Activated CD8-positive, alpha-beta T cell treated with anti-CD3 and anti-CD28 coated beads, Interleukin-2, amount 10 ng/mL, durations not matched to agents 7 days and 5 days (primary cell): ENCODE measurements at places on chromosomes 5 and 9. TPM values are rescaled to one million over a fixed set of nuclear protein-coding genes. Genes with fewer than 3 reads are reported as not detected.
A peak's percentile ranks its signal among the peaks of the same experiment; 100 is the strongest.

DNA sequence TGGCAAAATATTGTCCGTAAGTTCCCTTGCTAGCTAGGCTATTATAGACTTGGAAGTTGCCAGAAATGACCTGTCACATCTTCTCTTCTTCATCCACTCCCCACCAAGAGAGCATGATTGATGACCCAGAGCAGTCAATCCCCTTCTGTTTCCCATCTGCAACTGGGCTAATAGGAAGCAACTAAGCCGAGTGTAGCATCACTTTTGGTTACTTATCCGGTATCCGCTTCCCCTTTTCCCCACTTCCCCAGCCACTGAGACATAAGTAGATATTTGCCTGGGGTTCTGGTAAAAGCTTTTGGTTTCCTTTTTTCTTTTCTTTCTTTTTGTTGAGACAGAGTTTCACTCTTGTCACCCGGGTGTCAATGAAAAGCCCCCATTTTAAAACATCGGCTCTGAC lies 29.4 kb upstream of the LIFR start:
- no peak for DNase-seq
- peaks cover 12% of the 10 kb centered on the region for H3K27me3 ChIP-seq
- H3K36me3 ChIP-seq, result no peaks in the 10 kb centered on the region
- no peaks in the 10 kb centered on the region for H3K4me1 ChIP-seq
- H3K27ac ChIP-seq, result no peak overlapping the region

The PCDHB2 gene
- total RNA-seq, result not detected

The PCDHGA2 gene
- not detected for total RNA-seq

- peak overlapping the region; percentile 83 for H3K4me3 ChIP-seq
- peaks cover 43% of the 10 kb centered on the region for H3K36me3 ChIP-seq
- peak overlapping the region; percentile 94 for H3K27ac ChIP-seq
- no peak for DNase-seq
- H3K4me1 ChIP-seq, result peaks cover 47% of the 10 kb centered on the region
These were observed 1.5 kb downstream of the CDC42SE2 start for GRCh38 chr5:131265311-131265803.

DNA sequence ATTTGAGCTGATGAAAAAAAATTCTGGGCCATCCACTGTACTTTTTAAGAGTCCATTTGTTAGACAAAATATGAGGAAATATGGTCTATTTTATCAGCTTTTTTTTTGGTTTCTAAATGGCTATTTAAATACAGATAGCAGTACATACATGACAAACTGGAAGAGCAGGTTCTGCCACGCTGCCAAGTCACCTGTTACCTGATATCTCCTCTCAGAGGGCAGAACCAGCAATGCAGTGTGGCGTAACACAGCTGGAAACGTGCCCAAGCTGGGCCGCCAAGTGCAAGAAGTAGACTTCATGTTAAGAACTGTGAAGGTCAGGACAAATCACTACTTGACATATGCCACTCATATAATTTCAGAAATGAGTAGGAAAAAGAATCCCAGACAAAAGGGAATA lies 8.1 kb downstream of the MCIDAS start:
- peaks cover 24% of the 10 kb centered on the region for H3K4me1 ChIP-seq
- no peak overlapping the region for H3K4me3 ChIP-seq
- peaks cover 57% of the 10 kb centered on the region for H3K27me3 ChIP-seq

The SPAG8 gene
- 1.3 TPM for total RNA-seq

The SHC3 gene
- total RNA-seq, result not detected

DNA sequence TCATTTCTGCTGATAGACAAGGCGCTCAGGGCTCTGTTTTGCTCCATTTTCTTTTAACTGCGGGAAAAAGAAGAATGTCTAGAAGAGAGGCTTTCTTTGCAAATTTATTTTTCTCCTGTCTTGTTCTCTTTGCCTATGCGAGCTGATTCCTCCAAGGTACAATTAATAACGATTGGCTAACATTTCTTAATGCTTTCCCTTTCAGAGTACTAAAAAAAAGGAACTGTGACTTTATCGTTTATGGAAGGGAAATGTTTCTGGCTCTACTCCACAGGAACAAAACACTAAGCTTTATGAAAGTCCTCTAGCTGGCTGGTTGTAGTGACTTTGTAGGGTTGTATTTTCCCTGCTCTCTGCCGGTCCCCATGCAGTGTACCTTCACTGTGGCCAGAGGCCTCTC lies 11.7 kb downstream of the NSG2 start:
- H3K4me1 ChIP-seq, result no peaks in the 10 kb centered on the region
- H3K4me3 ChIP-seq, result no peak overlapping the region
- no peak overlapping the region for H3K27ac ChIP-seq

The NIPAL4 gene
- not detected for total RNA-seq

DNA sequence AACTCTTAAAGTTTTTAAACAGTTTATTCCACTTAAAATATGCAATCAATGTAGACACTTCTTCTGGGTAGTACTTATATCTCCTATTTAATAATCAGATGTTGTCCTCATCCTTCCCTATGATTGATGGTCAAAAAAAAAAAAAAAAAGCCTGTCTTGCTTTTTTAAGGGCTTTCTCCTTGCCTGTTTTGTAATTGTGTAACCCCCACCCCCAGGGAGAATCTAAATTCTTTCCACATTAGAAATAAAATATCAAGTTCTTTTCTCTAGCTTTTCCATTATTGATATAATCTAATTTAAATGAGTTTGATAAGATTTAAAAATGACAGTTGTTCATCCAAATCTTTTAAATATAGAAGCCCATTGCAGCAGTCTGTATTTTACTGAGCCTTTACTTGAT lies 119.7 kb downstream of the CHSY3 start:
- no peaks in the 10 kb centered on the region for H3K36me3 ChIP-seq
- H3K27ac ChIP-seq, result no peak overlapping the region
- H3K27me3 ChIP-seq, result no peaks in the 10 kb centered on the region
- no peak for DNase-seq

GRCh38 chr5:74019923-74020322 lies 393.9 kb downstream of the ARHGEF28 start:
- no peak overlapping the region for H3K4me3 ChIP-seq
- H3K27me3 ChIP-seq, result no peaks in the 10 kb centered on the region
- H3K36me3 ChIP-seq, result no peaks in the 10 kb centered on the region
- no peak overlapping the region for H3K27ac ChIP-seq

The MRPL22 gene
- 62.3 TPM for total RNA-seq

The ZBED3 gene
- total RNA-seq, result 2.0 TPM

The ARHGEF39 gene
- 17.3 TPM for total RNA-seq

DNA sequence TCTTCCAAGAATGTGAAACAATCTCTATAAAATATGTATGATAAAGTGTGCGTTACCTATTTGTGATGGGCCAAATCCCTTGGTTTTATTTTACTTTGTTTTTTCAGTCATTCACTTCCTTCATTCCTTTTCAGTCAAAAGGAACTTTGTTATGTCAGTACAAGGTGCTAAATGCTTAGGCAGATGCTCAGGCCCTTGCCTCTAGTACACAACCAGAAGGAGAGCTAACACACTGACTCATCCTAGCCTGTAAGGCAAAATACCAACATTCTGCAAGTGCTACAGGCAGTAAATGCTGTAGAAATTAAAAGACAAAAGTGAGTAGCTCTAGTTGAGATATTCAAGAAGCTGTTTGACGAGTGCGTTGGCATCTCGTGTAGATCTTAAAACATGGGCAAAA lies 49.4 kb downstream of the TRPM6 start:
- H3K27ac ChIP-seq, result no peak overlapping the region
- H3K36me3 ChIP-seq, result no peaks in the 10 kb centered on the region
- no peak for DNase-seq
- no peaks in the 10 kb centered on the region for H3K4me1 ChIP-seq

GRCh38 chr5:60651872-60652620 lies 47.9 kb downstream of the DEPDC1B start:
- no peak overlapping the region for H3K27ac ChIP-seq
- no peak for DNase-seq
- H3K36me3 ChIP-seq, result peaks cover 6% of the 10 kb centered on the region
- peaks cover 1% of the 10 kb centered on the region for H3K4me1 ChIP-seq
